MCF 10A (cell line): ENCODE measurements at places on chromosomes 4 and X. TPM values are rescaled to one million over a fixed set of nuclear protein-coding genes. Genes with fewer than 3 reads are reported as not detected.

The FHIP1A gene
- 14.8 and 19.8 TPM in 2 replicates for total RNA-seq

DNA sequence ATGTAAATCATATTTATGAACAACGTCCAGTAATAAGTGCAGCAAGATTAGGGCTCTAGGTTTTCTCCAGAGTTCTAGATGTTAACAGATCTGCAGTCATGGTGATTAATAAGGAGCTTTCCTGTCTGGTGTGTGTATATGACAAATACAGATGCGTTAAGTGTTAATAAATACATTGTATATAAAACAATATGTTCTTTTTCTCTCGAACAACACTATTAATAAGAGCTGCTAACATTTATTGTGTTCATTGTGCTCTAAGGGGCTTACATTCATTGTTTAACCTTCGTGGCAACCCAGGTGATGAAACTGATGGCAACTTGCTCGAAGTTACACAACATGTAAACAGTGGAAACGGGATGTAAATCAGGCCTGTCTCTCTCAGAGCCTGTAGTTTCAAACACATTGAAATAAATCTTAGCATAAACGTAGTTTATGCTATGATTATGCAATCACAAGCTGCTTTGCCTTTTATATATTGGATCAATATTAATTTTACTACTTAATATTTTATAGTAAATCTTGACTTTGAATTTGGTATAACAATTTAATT lies 547 bp upstream of the CLGN start:
- peak; percentile 69 for DNase-seq
- H3K36me3 ChIP-seq, result no peaks in the 10 kb centered on the region
- peaks cover 24% of the 10 kb centered on the region for H3K4me1 ChIP-seq
- H3K4me3 ChIP-seq, result peak overlapping the region; percentile 85

DNA sequence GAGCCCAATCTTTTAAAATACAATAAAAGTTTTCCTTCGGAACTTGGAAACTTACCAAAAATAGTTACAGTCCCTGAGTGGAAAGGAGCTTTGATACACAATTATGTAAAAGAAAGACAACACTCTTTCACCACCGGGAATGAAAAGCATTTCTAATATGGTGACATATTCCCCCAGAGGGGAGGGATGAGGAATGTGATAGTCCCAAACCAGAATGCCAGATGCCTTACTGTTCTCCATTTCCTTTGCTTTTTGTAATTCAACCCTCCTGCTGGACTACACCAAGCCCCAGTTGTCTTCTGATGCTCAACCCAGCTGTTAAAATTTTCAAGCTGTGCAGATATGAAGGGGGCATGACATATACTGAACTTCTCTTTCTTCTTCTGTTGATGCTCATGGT lies 4.1 kb downstream of the PRIMPOL start:
- DNase-seq, result no peak
- no peak overlapping the region for H3K4me3 ChIP-seq
- H3K27ac ChIP-seq, result peak overlapping the region; percentile 64
- peaks cover 13% of the 10 kb centered on the region for H3K4me1 ChIP-seq
- H3K27me3 ChIP-seq, result no peaks in the 10 kb centered on the region
- H3K36me3 ChIP-seq, result peaks cover 27% of the 10 kb centered on the region

GRCh38 chr4:173752610-173753230 lies 222.7 kb upstream of the HAND2 start:
- no peak overlapping the region for H3K4me3 ChIP-seq
- H3K27ac ChIP-seq, result no peak overlapping the region
- DNase-seq, result peak; percentile 65
- H3K36me3 ChIP-seq, result peaks cover 6% of the 10 kb centered on the region

DNA sequence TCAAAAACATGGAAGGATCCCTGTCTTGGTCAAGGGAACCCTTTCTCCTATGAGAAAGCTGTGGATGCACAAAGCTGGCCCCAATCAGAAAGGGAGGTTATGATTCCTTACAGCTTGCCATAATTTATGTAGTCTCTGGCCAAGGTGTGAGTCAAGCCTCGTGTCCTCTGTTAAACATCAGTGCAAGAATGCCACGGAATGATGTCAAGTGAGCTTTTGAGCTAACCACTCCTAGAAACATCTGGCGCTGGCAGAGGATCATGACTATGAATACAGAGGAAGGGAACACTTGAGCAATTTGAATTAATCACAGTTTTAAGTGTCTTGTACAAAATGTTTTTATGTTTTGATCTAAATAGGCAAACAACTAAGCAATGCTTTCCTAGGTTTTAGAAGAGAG lies 51.5 kb upstream of the RAP2C start:
- peak overlapping the region; percentile 2 for H3K4me3 ChIP-seq
- peak overlapping the region; percentile 74 for H3K27ac ChIP-seq
- DNase-seq, result peak; percentile 89
- peaks cover 21% of the 10 kb centered on the region for H3K4me1 ChIP-seq
- peaks cover 51% of the 10 kb centered on the region for H3K27me3 ChIP-seq
- no peaks in the 10 kb centered on the region for H3K36me3 ChIP-seq

- peak overlapping the region; percentile 69 for H3K27ac ChIP-seq
- DNase-seq, result peak; percentile 91
- H3K4me1 ChIP-seq, result peaks cover 17% of the 10 kb centered on the region
Measured at GRCh38 chr4:25908491-25908901, 5.5 kb upstream of the SMIM20 start.

GRCh38 chrX:39065051-39065871 lies 264.0 kb downstream of the MID1IP1 start:
- no peak overlapping the region for H3K27ac ChIP-seq
- no peaks in the 10 kb centered on the region for H3K36me3 ChIP-seq
- H3K4me1 ChIP-seq, result no peaks in the 10 kb centered on the region
- DNase-seq, result no peak
- H3K4me3 ChIP-seq, result no peak overlapping the region

GRCh38 chrX:12007881-12008280 lies 130.4 kb upstream of the FRMPD4 start:
- H3K27ac ChIP-seq, result peak overlapping the region; percentile 46
- H3K4me3 ChIP-seq, result no peak overlapping the region
- peaks cover 23% of the 10 kb centered on the region for H3K4me1 ChIP-seq
- H3K27me3 ChIP-seq, result no peaks in the 10 kb centered on the region
- DNase-seq, result peak; percentile 92

The CLNK gene
- total RNA-seq, result not detected in 2 replicates

The DUSP21 gene
- not detected in 2 replicates for total RNA-seq

The CENPVL2 gene
- total RNA-seq, result not detected in 2 replicates

- no peak overlapping the region for H3K27ac ChIP-seq
- DNase-seq, result no peak
- no peaks in the 10 kb centered on the region for H3K27me3 ChIP-seq
- no peak overlapping the region for H3K4me3 ChIP-seq
Measured at GRCh38 chrX:13703135-13703534, 14.2 kb downstream of the RAB9A start.

The RPA4 gene
- total RNA-seq, result 0.98 and 1.4 TPM in 2 replicates

The ADAM29 gene
- total RNA-seq, result not detected in 2 replicates

The SHOX gene
- total RNA-seq, result not detected in 2 replicates

DNA sequence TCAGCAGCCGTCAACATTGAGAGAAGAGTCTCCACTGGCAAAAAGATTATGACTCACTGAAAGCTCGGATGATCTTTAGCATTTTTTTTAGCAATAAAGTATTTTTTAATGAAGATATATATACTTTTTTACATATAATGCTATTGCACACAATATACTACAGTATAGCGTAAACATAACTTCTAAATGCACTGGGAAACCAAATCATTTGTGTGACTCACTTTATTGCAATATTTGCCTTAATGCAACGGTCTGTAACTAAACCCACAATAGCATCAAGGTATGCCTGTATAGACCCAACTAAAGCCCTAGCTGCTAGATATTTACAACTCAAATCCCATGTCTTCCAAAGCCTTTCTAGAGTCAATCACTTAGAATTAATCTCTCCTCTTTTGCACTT lies 52.3 kb upstream of the EDNRA start:
- peaks cover 14% of the 10 kb centered on the region for H3K4me1 ChIP-seq
- no peak overlapping the region for H3K27ac ChIP-seq
- H3K4me3 ChIP-seq, result no peak overlapping the region
- H3K27me3 ChIP-seq, result no peaks in the 10 kb centered on the region
- peak; percentile 9 for DNase-seq
- H3K36me3 ChIP-seq, result no peaks in the 10 kb centered on the region

GRCh38 chr4:80143307-80143679 lies 54.0 kb upstream of the PRDM8 start:
- no peaks in the 10 kb centered on the region for H3K36me3 ChIP-seq
- no peak overlapping the region for H3K4me3 ChIP-seq
- H3K27ac ChIP-seq, result no peak overlapping the region
- H3K4me1 ChIP-seq, result peaks cover 15% of the 10 kb centered on the region
- H3K27me3 ChIP-seq, result no peaks in the 10 kb centered on the region
- DNase-seq, result no peak

GRCh38 chrX:102599951-102600579 lies 750 bp downstream of the ARMCX5 start:
- H3K27me3 ChIP-seq, result peaks cover 7% of the 10 kb centered on the region
- H3K36me3 ChIP-seq, result peaks cover 6% of the 10 kb centered on the region
- peak; percentile 11 for DNase-seq
- H3K4me1 ChIP-seq, result no peaks in the 10 kb centered on the region

The ATP1B4 gene
- total RNA-seq, result not detected in 2 replicates

DNA sequence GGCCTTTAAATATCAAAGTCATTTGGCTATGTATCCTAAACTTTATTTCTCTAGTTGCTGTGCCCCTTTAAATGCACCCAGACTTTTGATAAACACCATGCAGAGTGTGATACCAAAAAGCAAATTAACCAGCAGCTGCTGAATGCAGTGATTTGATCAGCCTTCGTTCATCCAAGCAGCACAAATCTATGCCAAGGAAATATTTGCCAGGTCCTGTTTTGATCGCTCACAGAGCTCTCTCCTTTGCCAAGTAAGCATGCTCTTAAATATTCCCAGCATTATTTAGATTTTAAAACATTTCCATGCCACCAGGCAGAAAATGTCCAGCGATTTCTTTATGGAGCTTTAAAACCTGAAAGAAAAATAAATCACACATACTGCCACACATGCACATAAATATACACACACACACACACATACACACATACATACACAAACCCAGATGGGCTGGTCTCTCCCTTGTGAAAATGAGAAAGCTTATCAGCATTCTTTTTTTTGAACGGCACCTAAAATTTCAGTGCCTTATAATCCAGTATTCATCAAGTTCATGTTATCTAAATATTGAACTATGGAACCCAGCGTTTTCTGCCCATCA lies 35.7 kb downstream of the BTC start:
- H3K27ac ChIP-seq, result no peak overlapping the region
- no peak for DNase-seq
- no peaks in the 10 kb centered on the region for H3K27me3 ChIP-seq
- peaks cover 5% of the 10 kb centered on the region for H3K4me1 ChIP-seq
- no peaks in the 10 kb centered on the region for H3K36me3 ChIP-seq

- peaks cover 36% of the 10 kb centered on the region for H3K4me1 ChIP-seq
- H3K27ac ChIP-seq, result peak overlapping the region; percentile 91
- peaks cover 19% of the 10 kb centered on the region for H3K36me3 ChIP-seq
- peak; percentile 89 for DNase-seq
- H3K4me3 ChIP-seq, result peak overlapping the region; percentile 85
Measured at GRCh38 chr4:86935853-86936733, 1.3 kb downstream of the AFF1 start.

- H3K27me3 ChIP-seq, result no peaks in the 10 kb centered on the region
- H3K4me1 ChIP-seq, result peaks cover 20% of the 10 kb centered on the region
- H3K4me3 ChIP-seq, result peak overlapping the region; percentile 44
- DNase-seq, result peak; percentile 97
- H3K27ac ChIP-seq, result peak overlapping the region; percentile 89
- H3K36me3 ChIP-seq, result no peaks in the 10 kb centered on the region
Measured at GRCh38 chr4:89509708-89510281, 202.2 kb upstream of the GPRIN3 start.

- H3K4me1 ChIP-seq, result no peaks in the 10 kb centered on the region
- H3K27me3 ChIP-seq, result no peaks in the 10 kb centered on the region
- DNase-seq, result no peak
- no peaks in the 10 kb centered on the region for H3K36me3 ChIP-seq
Measured at GRCh38 chr4:159045321-159045720, 57.6 kb upstream of the RAPGEF2 start.

DNA sequence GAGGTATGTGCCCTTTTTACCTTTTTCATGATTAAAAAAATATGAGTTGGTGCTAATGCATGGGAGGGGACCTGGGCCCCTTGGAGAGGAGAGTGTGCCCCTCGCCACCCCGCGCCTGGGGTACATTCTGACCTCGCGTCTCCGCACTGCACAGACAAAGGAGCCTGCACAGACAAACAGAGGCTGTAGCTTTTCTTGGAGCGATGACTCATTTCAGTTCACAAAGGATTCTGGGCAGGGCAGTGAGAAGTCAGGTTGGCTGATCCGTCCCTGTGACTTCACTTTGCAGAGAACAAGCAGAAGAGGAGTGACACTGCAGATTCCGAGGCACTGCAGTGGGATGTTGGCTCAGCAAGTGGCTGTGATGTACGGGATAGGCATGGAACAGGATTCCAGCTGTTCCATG lies 82.9 kb downstream of the STOX2 start:
- H3K4me3 ChIP-seq, result no peak overlapping the region
- no peaks in the 10 kb centered on the region for H3K36me3 ChIP-seq
- peak; percentile 92 for DNase-seq
- H3K4me1 ChIP-seq, result peaks cover 12% of the 10 kb centered on the region

The PPP1R2C gene
- not detected in 2 replicates for total RNA-seq

GRCh38 chr4:30753316-30753715 lies 33.1 kb downstream of the PCDH7 start:
- no peak overlapping the region for H3K4me3 ChIP-seq
- peaks cover 7% of the 10 kb centered on the region for H3K4me1 ChIP-seq
- no peaks in the 10 kb centered on the region for H3K27me3 ChIP-seq
- no peaks in the 10 kb centered on the region for H3K36me3 ChIP-seq
- peak overlapping the region; percentile 71 for H3K27ac ChIP-seq

- DNase-seq, result peak; percentile 72
- no peak overlapping the region for H3K4me3 ChIP-seq
- no peaks in the 10 kb centered on the region for H3K27me3 ChIP-seq
- peaks cover 5% of the 10 kb centered on the region for H3K36me3 ChIP-seq
Measured at GRCh38 chr4:154720123-154720522, 23.7 kb upstream of the LRAT start.

DNA sequence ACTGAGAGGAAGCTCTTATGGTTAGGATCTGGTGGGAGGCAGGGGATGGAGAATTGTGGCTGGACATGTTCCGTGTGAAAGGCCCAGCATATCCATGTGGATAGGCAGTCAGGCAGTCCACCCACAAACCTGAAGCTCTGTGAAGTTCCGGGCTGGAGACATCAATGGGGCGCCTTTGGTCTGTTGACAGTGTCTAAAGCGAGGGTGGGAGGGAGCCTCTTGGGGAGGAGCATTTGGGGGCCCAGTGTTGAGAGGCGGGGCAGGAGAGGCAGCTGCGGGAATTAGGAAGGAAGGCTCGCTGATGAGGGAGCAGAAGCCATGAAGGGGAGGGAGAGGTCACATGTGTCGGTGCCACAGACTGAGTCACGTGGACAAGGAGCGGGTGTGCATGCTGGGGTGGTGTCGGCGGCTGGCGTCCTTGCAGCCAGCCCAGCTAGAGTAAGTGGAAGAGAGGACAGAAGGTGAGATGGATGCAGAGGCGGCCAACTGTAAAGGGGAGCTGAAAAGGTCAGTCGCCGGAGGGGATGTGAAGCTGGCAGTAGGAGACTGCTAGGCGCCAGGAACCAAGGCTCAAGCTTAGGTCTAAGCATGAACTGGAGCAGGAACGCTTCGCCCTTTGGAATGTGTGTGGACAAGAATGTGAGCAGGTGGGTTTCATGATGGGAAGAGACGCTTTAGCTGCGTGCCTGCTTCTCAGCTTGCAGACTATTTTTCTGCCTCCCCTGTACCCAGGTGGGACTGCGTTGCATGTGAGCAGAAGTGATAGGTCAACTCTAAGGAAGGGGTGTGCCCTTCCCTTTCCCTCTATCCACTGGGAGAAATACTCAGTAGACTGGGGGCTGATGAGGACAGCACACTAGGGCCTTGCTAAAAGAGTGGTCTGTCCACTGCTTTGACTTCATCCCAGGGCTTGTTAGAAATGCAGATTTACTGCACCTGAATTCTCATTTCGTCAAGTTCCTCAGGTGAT lies 44.0 kb upstream of the TLR2 start:
- peaks cover 22% of the 10 kb centered on the region for H3K36me3 ChIP-seq
- no peak overlapping the region for H3K4me3 ChIP-seq
- H3K27me3 ChIP-seq, result no peaks in the 10 kb centered on the region
- H3K27ac ChIP-seq, result no peak overlapping the region
- no peaks in the 10 kb centered on the region for H3K4me1 ChIP-seq

The TENM3 gene
- 34.1 and 44.4 TPM in 2 replicates for total RNA-seq

The OTUD4 gene
- total RNA-seq, result 66.2 and 68.0 TPM in 2 replicates
